ENCODE measurements at places on chromosomes 3 and 15. TPM values are rescaled to one million over a fixed set of nuclear protein-coding genes. Genes with fewer than 3 reads are reported as not detected.

GRCh38 chr3:183218826-183219225 is 34.2 kb upstream of the B3GNT5 start:
- DNase-seq: no peak

GRCh38 chr15:66515901-66516322 is 10.8 kb downstream of the ZWILCH start:
- DNase-seq: no peak

DNA sequence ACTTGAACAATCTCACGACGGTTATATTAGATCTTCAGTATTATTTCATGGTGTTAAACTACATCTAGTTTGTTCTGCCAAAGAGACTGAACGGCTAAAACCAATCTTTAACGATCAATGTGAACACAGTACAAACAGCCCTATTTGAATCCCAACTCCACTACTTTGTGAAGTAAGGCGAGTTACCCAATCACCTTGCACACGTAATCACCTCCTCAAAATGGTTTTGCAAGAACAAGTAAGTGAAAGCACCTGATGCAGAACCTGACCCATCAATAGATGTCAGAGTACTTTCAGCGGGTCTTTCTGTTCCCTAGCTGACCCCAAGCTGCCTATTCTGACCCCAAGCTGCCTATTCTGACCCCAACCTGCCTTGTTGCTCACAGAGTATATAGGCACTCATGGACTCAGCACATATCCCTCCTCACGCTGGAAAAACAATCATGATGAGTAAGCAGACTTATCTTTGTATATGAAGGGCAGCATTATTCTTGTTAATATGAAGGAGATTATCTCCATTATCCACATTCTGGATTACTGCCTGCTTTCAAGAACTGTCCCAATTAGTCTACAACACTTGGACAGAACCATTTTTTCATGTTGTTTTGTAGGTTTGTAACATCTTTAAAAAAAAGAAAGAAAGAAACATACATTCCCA is 3.7 kb downstream of the KPNA1 start:
- DNase-seq: no peak

DNA sequence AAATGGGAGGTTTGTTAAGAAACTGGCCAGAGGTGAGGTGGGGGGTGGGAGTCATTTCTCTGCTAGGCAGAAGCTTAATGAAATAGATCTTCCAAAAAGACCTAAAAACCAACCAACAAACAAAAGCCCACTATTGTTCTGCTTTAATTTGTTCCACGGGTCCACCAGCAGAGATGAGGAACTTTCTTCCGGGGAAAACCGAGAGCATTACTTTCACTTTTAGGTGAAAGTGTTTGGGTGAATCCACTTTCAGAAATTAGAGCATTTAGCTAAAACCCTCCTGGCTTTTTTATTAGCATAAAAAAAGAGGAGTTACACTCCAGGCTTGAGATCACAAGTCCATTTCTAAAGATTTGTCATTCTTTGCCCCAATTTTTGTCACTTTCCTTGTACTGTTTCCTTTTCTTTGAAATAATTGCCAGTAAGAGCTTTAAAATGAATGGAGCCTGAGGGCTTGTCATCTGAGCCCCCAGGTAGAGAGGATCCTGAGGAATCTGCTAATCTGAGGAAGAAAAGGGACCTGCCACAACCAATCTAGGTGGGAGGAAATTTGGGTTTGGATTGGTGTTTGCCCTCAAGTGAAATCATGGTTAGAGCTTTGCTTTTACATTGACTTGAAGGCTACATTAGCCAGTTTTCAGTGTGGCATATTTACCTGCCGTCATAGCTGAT is 667.6 kb downstream of the NAALADL2 start:
- no peak for DNase-seq

- DNase-seq: no peak
Measured at GRCh38 chr15:70502529-70502928, 260.8 kb downstream of the UACA start.

- peak; percentile 65 for DNase-seq
Measured at GRCh38 chr15:79923079-79923514, 26.3 kb upstream of the MTHFS start.

GRCh38 chr3:126983653-126984390 is 907 bp downstream of the PLXNA1 start:
- no peak for DNase-seq

GRCh38 chr3:52934630-52935530 is 37.5 kb upstream of the STIMATE start:
- DNase-seq: peak; percentile 38

GRCh38 chr3:179438841-179439240 is 12.4 kb downstream of the GNB4 start:
- no peak for DNase-seq

DNA sequence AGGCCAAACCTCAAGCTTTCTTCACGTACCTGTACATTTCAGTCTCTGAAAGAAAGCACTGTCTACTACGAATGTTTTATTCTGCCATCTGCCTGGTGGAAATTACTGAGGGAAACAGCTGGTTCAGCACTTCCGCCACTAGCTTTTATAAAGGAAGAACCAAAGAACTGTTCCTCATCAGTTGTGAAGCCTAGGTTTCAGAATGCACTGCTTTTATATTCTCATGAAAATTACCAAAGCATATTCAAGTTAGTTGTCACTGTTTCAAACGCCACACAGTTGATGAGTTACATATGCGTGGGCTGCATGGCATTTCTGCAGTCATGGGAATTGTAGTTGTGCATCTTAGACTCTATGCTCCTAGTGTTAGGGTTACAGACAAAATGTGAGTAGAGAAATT is 21.5 kb upstream of the ZBTB38 start:
- DNase-seq: no peak

- peak; percentile 58 for DNase-seq
Measured at GRCh38 chr3:69420781-69421520, 35.1 kb upstream of the FRMD4B start.

DNA sequence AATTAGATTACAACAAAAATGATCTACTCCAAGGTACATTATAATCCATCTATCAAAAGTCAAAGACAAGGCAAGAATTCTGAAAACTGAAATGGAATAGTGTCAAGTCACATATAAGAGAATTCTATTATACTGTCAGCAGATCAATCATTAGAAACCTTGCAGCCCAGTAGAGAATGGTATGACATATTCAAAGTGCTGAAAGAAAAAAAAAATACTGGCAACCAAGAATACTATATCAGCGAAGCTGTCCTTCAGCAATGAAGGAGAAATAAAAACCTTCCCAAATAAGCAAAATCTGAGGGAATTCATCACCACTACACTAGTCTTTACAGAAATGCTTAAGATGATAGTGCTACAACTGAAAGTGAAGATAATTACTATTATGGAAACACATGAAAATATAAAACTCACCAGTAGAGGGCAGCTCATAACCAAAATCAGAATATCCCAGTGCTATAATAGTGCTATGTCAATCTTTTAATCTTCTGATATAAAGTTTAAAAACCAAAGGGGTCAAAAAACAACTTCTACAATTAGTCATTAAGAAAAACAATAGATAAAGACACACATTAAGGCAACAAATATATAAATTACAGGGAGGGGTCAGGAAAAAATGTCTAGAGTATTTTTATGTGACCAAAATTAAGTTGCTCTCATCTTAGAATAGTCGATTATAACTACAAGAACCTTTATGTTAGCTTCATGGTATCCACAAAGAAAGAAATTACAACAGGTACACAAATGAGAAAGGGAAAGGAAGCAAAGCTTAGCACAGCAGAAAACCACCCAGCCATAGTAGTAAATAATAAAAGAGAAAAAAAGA is 190.7 kb upstream of the CNTN6 start:
- DNase-seq: no peak

DNA sequence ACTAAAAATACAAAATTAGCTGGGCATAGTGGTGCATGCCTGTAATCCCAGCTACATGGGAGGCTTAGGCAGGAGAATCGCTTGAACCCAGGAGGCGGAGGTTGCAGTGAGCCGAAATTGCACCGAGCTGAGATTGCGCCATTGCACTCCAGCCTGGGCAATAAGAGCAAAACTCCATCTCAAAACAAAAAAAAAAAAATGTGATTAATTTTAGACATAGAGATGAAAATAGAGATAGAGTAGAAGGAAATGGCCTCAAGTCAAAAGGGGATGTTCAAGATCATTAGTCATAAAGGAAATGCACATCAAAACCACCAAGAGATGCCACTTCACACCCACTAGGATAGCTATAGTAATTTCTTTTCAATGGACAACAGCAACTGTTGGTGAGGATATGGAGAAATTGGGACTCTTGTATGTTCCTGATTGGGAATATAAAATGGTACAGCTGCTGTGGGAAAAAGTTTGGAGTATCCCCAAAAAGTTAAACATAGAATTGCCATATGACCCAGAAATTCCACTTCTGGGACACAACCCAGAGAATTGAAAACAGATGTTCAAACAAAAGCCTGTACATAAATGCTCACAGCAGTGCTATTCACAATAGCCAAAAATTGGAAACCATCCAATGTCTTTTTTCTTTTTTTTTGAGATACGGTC is 55.4 kb downstream of the ABHD2 start:
- no peak for DNase-seq

DNA sequence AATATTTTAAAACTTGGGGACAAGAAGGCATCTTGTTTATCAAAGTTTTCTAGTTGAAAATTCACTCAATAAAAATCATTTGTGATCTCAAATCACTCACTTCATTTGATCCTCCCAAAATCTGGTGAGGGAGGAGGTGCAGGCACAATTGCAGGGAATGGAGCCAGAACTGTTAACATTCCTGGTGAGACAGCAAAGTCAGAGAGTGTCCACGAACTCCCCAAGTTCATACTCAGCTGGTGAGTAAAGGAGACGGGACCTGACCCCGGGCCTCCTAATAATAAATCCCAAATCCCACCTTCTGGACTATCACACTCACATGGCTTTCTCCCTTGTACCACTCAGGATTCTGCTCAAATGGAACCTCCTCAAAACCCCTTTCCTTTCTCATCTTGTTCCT is 252.3 kb upstream of the LRTM1 start:
- no peak for DNase-seq

GRCh38 chr15:48176112-48176511 is 2.0 kb downstream of the MYEF2 start:
- DNase-seq: no peak

DNA sequence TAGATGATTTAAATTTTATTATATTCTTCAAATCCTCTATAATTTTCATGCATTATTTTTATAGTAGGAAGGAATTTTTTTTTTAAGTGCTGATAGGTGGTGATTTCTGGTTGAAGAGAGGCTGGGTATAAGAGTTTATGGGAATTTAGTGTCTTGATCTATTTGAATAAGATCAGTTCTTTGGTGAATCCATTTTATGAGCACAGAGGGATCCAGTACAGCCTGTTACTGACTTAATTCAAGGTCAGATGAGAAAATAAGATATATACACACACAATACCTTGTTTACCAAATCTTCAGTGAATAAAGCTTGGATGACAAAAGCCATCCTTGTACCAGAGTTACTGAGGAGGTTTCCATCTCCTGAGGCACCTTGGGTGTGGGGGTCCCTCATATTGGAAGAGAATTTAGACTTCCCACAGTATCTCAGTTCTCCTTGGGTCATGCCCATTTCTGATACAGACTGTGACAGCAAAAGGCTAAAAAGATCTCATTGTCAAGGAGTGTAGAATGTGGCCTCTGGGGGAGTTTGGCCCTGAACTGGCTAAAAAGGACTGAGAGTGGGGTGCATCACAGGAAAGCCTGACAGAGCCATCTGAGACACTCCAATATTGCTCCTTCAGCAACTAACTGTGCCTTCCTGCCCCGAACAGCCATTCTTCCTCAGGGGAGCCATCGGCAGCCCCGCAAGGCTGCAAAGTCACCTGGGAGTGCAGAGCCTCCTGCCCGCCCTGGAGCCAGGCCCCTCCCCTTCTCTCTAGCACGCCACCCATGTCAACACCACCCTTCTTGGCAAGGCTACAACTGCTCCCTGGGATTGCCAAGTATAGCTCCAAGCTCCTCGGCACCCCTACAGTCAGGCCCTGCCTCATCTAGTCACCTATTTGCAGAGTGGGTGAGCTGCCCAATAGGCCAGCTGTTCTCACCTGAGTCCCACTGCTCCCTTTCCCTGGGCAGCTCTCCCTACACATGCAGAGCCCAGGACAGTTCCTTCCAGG is 43.1 kb upstream of the HACD2 start:
- DNase-seq: peak; percentile 45

GRCh38 chr15:43251185-43251870 is 15.4 kb downstream of the TGM5 start:
- DNase-seq: no peak

Gene CLDN16
- 0.15 TPM for total RNA-seq

Gene TRH
- not detected for total RNA-seq

Gene CHRM5
- total RNA-seq: not detected

Gene CNTN3
- 4.3 TPM for total RNA-seq

Gene RBM5
- total RNA-seq: 69.7 TPM

Gene RARB
- total RNA-seq: 12.1 TPM

Gene GABRR3
- not detected for total RNA-seq

Gene PCOLCE2
- total RNA-seq: 126 TPM

Gene GUCA1C
- not detected for total RNA-seq

Gene SLC24A5
- total RNA-seq: not detected

Gene TMEM115
- 28.7 TPM for total RNA-seq

Gene C3orf80
- total RNA-seq: 0.47 TPM

All from left cardiac atrium (tissue), 4 donors.